NCI-H1694 (cell line): ENCODE measurements at places on chromosomes 5 and 9.

DNA sequence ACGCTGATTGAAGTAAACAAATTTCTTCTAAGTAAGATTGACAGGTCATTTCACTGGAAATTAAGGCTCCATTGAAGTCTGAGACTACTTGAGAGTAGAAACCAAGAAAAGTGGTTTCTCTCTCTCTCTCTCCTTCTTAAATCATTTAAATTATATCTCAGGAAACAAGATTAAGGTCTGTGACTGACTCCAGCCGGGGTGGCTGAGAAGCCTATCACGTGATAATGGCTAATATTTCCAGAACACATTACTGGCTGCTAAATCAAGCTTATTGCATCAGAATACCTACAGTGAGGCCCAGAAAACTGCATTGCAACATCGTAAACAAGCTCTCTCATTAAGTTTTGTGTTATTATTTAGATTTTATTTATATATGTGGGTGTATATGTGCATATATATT is 88.4 kb downstream of the PTCD2 start:
- DNase-seq, result no peak

DNA sequence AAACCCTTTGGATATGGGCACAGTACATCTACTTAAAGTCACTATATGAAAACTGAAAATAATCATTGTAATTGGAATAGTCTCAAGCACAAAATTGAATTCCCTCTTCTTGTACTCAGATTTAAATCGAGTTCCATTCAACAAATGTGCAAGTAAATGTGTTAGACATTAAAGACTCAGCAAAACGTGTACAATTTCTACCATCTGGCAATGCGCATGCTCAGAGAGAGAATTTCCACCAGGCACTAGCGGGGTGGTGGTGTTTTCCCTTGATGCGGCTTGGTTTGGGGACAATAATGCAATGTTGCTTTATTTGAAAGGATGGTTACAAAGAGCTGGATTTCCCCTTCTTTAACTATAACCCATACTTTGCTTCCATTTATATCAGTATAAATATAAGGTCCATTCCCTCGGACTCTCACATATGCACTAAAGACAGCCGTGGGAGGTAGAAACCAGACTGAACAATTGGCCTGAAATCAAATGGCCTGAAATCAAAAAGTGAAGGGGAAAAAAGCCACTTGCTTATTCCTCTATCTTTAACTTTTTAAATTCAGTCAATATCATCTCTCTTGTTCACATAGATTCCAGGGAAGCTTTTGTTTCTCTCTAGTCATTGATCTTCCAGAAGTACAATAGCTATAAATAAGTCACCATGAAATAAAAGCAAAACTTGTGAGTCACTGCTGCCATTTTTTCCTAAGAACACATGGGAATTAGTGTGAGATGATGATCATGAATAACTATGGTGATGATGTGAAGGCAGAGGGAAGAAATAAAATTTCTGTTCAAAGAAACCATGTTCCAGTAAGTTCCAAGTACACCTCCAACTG is 59.2 kb downstream of the ADAMTS12 start:
- no peak for DNase-seq

GRCh38 chr5:132473019-132473531 is 17.5 kb downstream of the IRF1 start:
- DNase-seq, result no peak

DNA sequence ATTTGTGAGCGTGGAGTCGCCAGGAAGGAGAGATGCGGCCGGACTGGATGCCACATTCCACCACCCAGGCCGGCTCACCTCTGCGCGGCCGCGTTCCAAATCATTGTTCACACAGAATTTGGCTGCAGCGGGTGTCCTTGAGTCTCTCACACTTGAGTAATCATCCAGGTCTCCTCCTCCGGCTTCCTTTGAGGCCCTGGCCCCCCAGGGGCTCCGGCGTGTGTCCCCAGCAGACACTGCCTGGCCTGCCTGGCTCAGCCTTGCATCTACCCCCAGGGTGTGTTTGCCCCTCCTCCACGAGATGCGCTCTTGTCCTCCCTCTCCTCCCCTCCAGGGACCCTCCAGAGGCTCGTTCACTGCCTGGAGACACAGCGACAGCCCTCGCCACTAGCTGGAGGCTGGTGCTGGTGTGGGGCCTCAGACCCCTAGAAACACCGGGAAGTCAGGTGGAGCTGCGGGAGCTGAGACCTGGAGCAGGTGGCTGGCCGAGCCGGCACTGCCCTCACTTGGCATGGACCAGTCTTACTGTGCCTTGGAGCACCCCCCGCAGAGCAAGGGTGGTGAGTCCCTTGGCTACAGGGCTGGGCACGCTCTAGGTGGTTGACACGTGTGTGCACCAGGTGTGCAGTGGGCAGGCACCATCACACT is 7.0 kb upstream of the SLC9A3 start:
- no peak for DNase-seq

DNA sequence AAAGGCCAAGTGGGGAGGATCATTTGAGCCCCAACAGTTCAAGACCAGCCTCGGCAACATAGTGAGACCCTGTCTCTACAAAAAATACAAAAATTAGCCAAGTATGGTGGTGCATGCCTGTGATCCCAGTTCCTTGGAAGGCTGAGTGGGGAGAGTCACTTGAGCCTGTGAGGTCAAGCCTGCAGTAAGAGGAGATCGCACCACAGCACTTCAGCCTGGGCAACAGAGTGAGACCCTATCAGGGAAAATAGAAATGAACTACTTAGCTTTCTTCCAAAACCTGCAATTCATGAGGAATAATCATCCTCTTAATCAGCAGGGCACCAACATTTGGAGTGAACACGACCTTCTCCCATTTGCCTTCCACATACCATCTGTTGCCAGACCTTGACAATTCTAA is 96.1 kb downstream of the OR2K2 start:
- no peak for DNase-seq

GRCh38 chr5:151630088-151630487 is 39.0 kb upstream of the FAT2 start:
- no peak for DNase-seq

DNA sequence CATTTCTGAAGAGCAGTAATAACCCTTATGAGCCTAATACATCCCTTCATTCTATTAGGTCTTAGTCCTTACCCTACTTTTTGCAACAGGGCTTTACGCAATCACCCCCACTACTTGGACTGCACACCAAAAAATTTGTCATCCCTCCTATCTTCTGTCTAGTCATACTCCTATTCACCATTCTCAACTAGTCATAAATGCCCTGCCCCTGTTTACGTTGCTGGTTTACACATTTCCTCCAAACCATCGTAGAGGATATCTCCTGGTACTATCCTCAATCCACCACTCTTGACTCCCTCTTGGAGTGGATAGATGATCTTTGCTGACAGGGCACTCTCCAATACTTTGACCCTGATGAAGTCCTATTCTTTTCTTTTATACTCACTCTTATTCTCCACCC is 98.2 kb upstream of the CCNG1 start:
- no peak for DNase-seq

DNA sequence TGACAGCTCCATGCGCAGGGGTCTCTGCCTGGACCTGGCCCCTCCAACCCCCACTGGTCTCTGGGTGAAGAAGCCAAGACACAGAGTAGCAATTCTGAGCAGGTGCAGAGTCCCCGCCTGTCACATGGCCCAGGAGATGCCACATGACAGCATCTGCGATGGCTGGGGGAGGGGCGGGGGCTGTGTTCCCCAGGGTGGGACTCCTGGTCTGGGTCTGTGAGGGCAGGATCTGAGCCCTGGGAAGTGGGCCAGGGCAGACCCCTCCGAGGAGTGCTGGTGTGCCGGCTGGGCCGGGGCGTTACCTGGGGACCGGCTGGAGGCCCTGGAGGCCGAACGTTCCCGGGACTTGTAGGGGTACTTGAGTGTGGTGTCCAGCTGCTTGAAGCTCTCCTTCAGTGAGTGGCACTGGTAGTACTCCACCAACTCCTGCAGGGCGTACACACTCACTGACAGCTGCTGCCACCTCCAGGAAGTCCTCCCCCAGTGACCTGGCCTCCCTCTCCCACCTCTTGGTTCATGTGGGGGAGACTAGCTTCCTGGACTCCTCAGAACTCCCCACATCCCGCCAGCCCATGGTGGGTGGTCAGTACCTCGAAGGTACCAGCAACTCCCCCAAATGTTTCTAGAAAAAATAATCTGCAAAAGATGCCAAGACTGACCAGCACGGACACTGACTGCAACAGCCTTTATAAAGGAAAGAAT is 32.1 kb upstream of the SARDH start:
- no peak for DNase-seq

GRCh38 chr5:131810510-131811249 is 13.9 kb upstream of the FNIP1 start:
- no peak for DNase-seq

GRCh38 chr5:38835887-38836286 is 9.9 kb upstream of the OSMR start:
- no peak for DNase-seq

DNA sequence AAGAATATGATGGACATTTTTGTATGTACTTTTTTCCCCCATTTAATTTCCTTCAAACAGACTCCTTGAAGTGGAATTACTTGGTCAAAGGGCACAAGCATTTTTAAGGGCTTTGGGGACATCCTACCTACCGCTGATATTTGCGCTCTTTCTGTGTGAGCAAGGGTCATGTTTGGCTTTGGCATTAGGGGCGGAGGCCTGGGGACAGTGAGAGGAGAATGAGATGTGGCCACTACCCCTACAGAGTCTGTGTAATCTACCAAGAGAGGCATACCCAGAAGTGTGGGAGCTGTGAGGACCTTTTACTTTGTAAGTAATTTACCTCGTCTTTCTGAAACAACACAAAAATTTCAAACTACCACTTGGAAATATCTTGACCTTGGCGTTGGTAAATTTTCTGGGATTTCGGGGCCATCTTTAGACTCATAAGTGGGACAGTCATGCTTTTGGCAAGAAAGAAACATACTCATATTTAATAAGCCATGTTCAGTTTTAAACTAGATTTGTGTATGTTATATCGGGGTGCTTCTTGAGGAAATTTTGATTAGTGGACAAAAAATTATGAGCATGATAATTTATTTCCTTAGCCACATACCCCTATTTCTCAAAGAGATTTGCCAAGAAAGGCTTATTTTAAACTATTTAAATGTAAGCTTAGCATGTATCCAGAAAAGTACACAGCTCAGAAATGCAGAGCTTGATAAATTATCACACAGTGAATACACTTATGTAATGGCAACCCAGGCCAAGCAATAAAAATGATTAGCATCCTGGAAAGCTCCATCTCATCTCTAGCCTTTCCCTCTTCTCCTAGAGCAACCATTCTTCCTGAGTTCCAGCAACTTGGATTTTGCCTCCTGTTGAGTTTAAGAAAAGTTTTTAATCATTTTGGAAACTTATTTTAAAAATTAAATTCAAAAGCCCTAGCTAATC is 63.6 kb downstream of the ARHGAP26 start:
- DNase-seq, result no peak

DNA sequence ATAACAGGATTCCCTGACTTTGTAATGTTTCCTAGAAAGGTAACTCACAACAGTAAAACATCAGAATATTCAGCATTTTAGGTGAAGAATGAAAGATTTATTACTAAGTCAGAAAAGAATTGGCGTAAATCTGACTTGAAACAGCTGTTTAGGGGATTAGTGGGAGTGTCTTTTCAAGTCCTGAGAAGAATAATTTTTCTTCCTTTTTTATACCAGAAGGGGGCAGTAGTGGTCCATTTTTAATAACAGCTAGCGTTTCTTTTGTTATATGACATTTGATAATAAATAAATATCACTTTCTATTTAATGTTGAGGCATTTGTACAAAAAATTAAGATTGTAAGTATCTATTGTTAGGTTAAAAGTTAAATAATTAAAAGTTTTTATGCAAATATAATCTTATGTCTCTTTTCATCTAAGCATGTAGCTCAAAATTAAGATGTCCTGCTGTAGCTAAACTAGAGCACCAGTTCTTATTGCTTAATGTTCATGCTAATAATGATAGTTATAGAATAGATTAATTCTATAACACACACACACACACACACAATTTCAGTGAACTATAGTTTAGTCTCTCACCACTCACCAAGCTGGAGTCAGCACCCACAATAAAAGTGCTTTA is 258.7 kb upstream of the ARRDC3 start:
- DNase-seq, result peak; percentile 26

DNA sequence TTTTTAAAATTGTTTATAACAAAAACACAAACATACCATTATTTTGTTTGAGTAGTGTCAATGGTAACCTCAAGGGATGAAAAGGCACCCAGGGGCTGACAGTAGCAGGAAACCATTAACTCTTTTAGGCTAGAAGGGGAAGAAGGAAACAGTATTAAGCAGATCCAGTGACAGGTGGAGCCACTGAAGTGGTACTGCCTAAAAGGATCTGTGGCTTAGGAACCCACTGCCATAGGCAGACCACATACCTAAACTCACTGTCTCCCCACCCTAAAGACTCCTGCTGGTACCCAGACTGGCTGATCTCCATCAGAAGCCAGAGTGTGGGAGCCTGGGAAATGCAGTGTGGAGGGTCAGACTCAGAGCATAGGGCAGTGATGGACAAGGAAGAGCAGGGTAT is 13.5 kb downstream of the RLN1 start:
- DNase-seq, result no peak
